ENCODE measurements at places on chromosomes 1 and 21. TPM values are rescaled to one million over a fixed set of nuclear protein-coding genes. Genes with fewer than 3 reads are reported as not detected.

PPM1J gene
- polyA plus RNA-seq: 24.7 TPM

SPATA46 gene
- not detected for polyA plus RNA-seq

CD84 gene
- polyA plus RNA-seq: not detected

SPRR1B gene
- not detected for polyA plus RNA-seq

GNG4 gene
- 42.4 TPM for polyA plus RNA-seq

Data from Purkinje cell (primary cell).